Skin of body (tissue), 3 donors: ENCODE measurements at places on chromosomes 11 and 22.

GRCh38 chr22:30392661-30393321 lies 4.0 kb upstream of the SEC14L2 start:
- no peak for DNase-seq

GRCh38 chr11:131859538-131860210 lies 489.3 kb downstream of the NTM start:
- DNase-seq = no peak

DNA sequence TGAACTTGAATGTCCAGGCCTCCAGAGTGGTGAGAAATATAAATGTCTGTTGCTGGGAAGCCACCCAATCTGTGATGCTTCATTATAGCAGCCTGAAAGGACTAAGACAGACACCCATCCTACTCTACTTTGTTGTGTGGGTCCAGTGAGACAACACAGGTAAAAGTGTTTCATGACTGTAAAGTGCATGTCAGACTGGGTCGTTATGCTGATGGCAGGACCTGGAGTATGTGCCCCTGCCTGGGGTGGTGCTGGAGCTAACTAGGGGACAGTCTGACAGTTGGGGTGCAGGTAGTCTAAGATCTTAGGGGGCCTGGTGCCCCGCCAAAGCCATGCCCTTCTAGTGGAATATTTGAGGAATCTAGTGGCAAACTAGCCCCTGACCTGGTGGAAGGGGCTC lies 165.6 kb downstream of the TRIM29 start:
- no peak for DNase-seq

GRCh38 chr11:126190792-126191191 lies 20.7 kb downstream of the RPUSD4 start:
- no peak for DNase-seq

DNA sequence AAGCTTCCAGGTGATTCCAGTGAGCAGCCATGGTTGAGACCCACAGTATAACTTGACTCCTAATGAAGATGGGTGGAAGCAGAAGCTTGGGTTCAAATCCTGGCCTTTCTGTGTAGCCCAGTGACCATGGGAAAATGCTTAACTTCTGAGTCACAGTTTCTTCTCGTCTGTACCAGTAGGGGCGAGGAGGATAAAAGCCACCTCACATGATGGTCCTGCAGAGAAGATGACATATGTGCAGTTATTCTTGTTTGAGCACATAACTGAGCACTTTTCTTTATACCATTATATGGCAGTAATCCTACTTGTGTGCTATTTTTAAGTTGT lies 4.9 kb downstream of the TMEM109 start:
- DNase-seq = no peak

DNA sequence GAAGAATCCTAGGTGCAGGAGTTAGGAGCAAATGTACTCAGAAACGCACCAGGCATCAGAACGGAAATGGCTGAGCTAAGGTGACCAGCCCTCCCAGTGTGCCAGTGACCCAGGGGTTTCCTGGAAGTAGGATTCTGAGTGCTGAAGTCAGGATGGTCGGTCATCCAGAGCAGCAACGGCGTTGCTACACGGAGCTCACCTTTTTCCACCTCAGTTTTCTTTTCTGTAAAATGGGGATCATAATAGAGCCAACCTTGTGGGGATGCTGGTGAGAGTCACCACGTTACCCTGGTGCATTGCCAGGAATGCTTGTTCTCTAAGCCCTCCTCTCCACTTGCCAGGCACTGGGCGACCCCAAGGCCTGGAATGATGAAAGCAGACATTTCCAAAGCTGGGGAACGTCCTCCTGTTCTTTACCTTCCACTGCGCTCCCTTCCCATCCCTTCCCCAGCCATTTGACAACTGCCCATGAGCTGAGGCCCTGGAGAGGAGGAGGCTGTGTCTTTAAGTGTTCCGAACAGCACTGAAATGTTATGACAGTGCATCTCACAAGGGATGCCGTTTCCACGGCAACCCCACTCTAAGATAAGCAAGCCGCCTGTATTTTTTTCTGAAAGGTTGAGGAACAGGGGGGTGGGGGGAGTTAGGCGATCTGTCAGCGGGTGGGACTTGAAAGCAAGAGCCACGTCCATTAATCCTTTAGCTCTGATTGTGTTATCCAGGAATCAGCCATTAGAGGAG lies 66.8 kb downstream of the TSPAN18 start:
- DNase-seq = no peak

- no peak for DNase-seq
Observed at GRCh38 chr22:50548040-50548920, 2.6 kb downstream of the KLHDC7B start.

GRCh38 chr22:19984201-19984753 lies 32.3 kb downstream of the ARVCF start:
- DNase-seq = no peak

- no peak for DNase-seq
Observed at GRCh38 chr11:107054391-107054790, 36.1 kb upstream of the GUCY1A2 start.

DNA sequence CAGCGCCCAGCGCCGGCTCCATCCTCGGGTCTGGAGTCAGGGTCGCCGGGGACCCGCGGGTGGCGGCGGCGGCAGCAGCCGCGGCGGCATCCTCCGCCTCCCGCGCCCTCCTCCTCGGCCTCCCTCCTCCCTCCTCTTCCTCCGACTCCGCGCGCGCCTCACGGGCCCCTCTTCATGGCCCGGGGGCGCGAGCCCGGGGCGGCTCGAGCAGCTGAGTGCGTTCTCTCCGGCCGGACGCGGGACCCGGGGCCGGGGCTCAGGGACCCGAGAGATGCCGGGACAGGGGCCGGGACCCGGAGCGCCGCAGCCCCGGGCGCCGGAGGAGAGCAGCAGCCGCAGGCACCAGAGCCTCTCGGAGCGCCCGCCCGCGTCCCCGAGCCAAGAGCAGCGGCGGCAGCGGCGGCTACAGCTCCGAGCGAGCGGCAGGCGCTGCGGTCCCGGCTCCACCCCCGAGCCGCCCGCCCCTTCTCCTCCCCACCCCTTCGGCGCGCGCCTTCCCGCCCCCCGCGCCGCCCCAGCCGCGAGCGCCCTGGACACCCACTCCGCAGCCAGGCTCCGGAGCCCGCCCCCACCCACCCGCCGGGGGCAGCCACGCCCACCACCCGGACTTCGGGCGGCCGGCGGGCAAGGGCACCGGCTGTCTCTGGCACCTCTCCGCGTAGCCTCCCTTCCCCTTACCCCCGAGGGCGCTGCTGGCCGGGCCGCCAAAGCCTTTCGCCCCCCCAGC lies at the start of gene CHST1:
TSS of gene CHST1 (minus strand) at position 417 of the 727 bp plus-strand sequence. CDS start 14,699 bp downstream, outside the sequence.
- DNase-seq = no peak

- no peak for DNase-seq
Observed at GRCh38 chr11:70411713-70412452, 13.6 kb downstream of the CTTN start.

DNA sequence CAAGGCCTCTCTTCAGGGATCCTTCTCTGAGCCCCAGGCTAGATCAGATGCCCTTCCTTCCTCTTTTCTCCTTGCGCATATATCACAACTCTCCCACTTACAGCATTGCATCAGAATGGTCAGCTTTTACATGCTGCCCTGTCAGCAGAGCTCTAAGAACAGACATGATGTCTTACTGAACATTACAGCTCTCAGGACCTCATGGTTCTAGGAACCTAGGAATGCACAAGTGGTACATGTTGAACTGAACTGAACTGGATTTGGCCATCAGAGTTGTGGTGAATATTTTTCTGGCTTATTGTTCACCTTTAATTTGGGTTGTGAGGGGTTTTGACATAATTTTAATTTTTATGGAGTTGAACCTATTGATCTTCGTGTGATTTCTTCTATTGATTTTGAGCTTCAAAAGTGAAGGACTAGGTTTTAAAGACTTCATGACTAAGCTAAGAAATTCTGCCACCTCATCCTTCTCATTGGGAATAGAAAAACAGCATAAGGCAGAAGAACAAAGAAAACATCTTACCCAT lies 37.7 kb upstream of the SPON1 start:
- no peak for DNase-seq

DNA sequence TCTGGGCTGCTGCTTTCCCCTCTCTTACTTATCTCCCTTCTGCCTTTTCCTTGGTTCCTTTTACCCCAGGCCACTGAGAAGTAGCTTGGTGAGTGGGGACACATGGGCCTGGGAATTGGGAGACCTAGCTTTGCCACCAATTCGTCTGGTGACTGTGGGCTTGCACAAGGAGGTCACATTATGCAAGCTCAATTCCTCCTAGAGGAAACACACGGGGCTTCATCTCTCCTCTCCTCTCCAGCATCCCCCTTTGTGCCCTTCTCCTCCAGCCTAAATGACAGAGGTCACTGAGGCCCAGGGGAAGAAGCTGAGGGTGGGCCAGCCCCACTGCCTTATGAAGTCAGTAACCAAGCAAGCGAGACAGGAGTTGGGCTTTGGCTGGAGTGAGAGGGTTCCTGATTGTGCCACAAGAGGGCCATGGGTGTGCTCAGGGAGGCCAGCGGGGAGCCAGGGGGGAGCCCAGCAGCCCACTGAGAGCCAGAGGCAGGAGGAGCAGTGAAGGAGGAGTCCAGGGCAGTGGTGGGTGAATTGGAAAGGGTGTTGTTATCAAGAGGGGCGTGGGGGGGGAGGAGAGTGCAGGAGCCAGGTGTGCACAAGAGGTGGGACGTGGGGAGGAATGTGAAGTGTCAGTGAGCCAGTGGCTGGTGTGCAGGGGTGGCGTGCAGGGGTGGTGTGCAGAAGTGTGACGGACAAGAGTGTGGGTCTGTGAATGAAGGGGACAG lies 2.0 kb downstream of the CLCF1 start:
- DNase-seq = no peak

DNA sequence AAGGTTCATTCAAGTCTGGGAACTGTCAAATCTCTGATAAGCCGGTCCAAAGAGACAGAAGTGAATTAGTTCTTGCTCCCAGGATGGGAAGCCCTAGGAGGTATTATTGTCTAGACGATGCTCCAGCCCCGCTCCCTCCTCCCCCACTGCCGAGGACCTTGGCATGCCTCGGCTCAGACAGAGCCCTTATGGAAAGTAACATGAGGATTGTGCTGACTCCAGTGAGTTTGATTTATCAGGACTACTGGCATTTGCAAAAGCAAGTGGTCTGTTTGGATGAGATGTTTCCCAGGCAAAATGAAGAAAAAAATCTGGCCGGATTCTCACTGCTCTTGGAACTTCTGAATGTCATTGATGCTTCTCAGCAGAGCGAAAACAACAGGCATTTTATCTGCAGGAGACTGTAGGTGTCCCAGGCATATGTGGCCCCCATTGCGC lies 341.0 kb downstream of the ETS1 start:
- DNase-seq = peak; percentile 54

GRCh38 chr11:2928605-2929530 lies at the start of gene PHLDA2:
TSS of gene PHLDA2 (minus strand) at chr11:2929420. CDS start at chr11:2929364, 56 bp downstream.
- no peak for DNase-seq

GRCh38 chr11:103924166-103925013 lies 112.0 kb upstream of the DDI1 start:
- DNase-seq = no peak

DNA sequence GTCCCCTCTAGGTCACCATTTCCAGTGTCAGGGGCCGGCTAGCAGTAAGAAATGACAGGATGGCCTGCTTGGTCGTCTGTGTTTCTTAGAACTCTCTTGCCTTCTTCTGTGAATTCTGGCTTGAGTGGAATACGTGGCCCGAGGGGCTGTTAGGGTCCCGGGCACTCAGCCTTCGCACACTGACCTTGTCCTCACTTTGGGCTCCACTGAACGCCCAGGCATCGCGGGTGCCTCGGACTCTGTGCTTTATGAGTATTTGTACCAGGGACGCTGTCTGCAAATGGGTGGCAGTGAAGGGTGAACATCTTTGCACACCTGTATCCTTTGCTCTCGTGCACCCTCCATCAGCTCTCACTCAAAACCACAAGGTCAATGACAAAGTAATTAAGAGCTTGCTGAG lies 123.4 kb upstream of the ANO1 start:
- DNase-seq = no peak

GRCh38 chr11:26721948-26722475 lies at the start of gene SLC5A12:
TSS of gene SLC5A12 (minus strand) at chr11:26722060. CDS start at chr11:26721714, 346 bp downstream.
- DNase-seq = no peak

- DNase-seq = no peak
Observed at GRCh38 chr11:35907648-35908431, 36.0 kb upstream of the LDLRAD3 start.

GRCh38 chr11:45809456-45810395 lies 4.8 kb downstream of the SLC35C1 start:
- DNase-seq = no peak

- DNase-seq = no peak
Observed at GRCh38 chr11:126232683-126233082, 21.1 kb downstream of the FAM118B start.

DNA sequence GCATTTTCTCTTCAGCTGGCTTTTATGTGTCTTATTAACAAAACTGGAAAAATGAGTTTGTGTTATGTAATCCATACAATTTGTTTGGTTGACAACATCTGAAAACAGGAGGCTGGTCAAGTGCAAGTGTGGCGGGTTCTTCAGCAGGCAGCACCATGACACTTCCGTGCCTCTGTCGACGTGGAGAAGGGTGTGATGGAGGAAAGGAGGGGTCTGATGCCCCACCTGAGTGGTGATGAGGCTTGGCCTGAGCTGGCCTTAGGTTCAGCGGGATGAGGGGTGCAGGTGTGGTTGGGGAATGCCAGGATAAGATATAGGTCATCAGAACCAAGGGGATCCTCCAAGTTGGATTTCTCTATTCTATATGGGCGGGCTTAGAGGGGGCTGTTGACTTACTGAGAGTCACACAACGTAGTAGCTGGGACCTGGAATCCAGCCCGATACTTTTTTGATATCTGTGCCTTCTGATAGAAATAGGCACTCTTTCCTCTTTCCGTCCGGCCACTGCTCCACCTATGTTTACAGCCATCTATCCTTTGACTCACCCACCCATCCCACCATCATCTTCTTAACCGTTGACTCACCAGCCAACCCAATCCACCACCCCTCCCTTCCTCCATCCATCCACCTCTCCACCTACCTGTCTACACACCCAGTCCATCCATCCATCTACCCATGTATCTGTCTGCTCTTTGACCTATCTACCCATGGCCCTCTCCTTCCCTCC lies 29.0 kb downstream of the SHANK3 start:
- DNase-seq = no peak

- DNase-seq = no peak
Observed at GRCh38 chr11:74412733-74413359, 14.6 kb upstream of the PGM2L1 start.

GRCh38 chr22:50271519-50271970 lies 1.4 kb upstream of the MAPK11 start:
- DNase-seq = no peak

DNA sequence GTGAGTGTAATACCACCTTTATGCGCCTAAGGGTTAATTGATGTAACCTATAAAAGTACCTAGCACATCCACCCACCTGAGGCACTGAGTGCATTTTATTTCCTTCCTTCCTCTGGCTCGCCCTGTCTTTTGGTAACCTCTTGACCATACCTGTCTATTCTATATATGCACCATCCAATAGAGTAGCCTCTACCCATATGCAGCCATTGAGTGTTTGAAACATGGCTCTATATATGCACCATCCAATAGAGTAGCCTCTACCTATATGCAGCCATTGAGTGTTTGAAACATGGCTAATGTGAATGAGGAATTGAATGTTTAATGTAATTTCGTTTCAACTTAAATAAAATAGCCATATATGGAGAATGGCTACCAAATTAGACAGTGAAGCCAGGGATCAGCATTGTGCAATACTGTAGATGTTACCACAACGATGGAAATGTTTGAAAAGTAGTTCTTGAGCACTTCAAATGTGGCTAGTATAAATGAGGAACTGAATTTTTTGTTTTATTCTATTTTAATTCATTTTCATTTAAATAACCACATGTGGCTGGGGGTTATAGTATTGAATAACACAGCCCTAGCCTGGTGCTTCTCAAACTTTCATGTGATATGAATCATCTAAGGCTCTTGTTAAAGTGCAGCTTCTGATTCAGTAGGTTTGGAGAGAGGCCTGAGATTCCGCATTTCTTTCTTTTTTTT lies 33.8 kb downstream of the SLC35F2 start:
- DNase-seq = no peak
